ENCODE measurements at places on chromosomes 3 and 15.

- DNase-seq: no peak
These were observed 11.2 kb downstream of the ZXDC start for GRCh38 chr3:126464494-126464893.

- DNase-seq: no peak
These were observed 150.2 kb downstream of the TP63 start for GRCh38 chr3:189781415-189781814.

- no peak for DNase-seq
These were observed 143.2 kb upstream of the PRR20G start for GRCh38 chr3:127431066-127431465.

- DNase-seq: no peak
These were observed at the start of gene ANKRD34C for GRCh38 chr15:79282371-79283251. TSS of gene ANKRD34C (plus strand) at chr15:79282722. CDS start at chr15:79293285, 10,563 bp downstream.

DNA sequence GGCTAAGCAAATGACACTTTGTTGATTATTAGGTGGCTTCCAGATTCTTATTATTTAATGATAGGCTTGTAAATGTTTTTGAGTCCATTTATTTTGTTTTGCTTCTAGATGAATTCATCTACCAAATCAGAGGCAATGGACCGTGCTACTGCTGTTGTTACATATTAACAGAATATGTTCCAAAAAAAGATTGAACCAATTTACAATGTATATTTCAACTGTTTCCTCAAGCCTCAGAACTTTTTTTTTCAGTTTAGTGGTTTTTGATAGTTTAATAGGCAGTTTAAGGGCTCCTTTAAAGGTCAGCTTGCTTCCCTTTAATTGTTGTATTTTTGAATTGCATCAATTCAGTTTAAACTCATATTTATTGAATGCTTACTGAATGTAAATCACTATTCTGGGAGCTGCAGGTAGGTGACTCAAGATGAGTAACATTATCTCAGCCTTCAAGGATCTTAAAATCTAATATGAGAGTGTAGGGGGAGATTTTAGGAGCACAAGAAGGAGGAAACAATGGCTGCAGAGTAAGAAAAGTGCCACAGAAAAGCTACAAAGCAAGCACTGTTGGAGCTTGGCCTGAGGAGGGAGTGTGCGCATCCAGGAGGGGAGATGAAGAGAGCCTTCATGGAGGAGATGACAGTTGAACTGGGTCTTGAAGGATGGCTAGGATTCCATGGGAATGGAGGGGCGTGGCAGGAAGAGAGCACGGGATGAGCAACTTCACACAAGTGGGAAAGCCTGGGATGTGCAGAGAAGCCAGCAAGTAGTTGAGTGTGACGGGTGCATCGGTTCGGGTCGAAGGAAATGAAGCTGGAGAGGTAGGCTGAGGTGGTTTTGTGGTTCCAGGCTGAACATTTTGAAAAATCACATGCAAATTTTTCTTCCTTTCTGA, 14.7 kb downstream of the MAP2K1 start:
- DNase-seq: no peak

DNA sequence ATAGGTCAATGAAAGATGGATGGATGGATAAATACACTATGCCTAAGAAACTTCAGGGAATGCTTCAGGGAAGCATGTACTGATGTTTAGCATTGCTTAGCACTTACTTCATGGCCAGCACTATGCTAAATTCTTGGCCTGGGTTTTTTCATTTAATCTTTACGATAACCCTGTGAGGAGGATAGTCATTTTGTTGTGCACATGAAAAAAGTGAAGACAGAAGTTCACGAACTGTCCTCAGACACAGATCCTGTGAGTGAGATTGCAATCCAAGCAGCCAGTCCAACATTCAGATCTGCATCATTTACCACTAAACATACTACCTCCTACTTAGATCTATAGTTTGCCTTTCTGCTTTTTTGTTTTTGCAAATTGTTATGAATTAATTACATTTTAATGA, 510.8 kb upstream of the AGTR1 start:
- DNase-seq: no peak

DNA sequence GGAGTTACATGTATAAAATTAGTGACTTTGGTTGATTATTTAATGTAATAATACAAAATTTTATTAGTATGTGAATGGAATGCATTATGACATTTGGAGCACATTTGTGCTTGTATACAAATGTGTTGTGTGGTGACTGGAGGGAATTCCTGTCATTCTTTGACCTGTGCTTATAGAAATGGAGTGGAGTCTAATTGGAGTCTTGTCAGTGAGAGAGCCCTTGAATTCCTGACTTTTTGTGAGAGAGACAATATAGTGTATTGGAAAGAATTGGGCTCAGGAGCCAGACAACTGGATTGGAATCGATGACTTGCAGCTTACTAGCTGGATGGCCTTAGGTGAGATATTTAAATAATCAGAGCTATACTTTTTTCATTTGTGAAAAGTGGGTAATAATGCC, 9.4 kb downstream of the TCF12 start:
- DNase-seq: no peak

DNA sequence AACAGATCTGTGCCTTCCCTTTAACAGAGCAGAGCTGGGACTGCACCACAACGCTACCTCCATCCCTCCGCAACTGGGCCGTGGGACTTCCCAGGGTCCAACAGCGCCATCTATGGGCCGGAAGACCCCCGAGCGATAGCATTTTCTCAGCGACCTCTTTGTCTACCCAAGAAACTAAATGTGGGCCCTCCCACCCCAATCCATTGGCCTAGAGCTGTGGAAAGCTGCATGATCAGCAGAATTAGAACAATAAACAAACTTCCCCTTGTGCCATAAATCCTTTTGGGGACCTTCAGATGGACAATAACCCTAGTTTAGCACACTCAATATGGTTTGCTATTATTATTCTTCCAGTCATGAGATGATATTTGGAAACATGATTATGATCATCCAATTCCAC, 74.8 kb upstream of the NTRK3 start:
- no peak for DNase-seq

- DNase-seq: no peak
These were observed 108.2 kb upstream of the KBTBD8 start for GRCh38 chr3:66889750-66890494.

DNA sequence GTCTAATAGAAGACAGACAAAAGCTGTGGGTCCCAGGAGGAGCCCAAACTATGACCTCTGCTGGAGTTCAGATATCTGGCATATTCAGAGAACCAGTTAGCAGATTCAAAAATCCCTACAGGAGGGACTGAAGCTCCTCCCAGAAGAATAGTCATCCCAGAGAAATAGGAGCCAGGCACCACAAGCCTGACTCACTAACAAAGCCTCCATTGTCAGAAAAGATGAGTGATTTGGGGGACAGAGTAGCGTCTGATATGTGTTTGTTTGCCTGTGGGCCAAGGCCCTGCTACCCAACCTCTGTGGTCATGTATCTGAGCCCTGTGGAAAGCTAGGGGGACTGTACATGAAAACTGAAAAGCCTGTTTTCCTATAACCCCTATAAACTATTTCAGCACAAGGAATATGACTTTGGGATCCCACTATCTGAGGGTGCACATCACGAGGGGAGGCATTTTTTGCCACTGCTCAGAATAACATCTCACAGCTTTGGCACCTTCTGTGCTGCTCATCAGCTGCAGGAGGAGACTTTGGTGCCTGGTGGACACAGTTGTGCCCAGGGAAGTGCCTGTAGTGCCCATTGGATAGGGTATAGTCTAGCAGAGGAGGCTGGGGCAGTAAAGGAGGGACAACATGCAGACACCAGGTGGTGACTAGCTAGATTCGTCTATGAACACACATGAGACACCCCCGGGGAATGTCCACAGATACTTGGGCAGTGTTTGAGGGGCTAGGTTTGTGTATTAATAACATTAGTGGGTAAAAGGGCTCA, 9.7 kb upstream of the LARP6 start:
- no peak for DNase-seq

DNA sequence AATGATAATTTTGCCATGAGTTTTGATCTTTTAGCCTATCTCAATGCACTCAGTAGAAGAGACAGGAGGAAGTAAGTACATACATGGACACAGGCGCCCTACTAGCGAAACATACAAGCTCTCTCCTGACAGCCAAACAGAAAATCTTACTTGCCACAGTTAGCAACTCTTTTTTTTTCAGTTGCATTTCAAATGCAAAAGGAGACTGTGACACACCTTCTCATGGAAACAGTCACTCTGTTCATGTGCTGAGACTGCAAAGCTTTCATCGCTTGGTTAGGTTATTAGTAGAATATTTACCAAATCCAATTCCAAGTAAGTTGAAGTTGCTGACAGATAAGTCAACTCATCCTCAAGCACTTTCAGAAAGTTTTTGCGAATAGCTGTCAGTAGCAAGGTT, 223.3 kb downstream of the FOXP1 start:
- no peak for DNase-seq

- DNase-seq: no peak
These were observed 523.6 kb downstream of the OCA2 start for GRCh38 chr15:27575521-27575920.

DNA sequence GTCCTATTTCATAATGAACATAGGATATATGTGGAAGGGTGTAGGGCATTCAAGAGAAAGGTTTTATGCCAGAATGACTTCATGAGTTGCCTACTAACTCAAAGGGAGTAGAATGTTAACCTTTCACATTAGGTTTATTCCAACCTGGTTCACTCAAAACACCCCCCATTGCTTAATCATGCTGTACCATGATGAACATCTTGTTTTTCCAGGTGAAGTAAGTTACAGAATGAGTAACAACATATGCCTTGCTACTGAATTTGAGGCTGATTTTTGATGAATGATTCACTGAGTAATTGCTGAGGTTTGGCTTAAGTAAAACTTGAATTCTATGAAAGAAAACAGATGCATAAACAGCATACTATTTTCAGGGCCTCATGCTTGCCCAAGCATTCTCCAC, 5.9 kb upstream of the CLDN16 start:
- no peak for DNase-seq

GRCh38 chr3:41190509-41191284, 8.6 kb upstream of the CTNNB1 start:
- no peak for DNase-seq

GRCh38 chr3:45258317-45258716, 32.2 kb upstream of the TMEM158 start:
- DNase-seq: no peak

- DNase-seq: no peak
These were observed 600.4 kb downstream of the GRM7 start for GRCh38 chr3:7461202-7461825.

DNA sequence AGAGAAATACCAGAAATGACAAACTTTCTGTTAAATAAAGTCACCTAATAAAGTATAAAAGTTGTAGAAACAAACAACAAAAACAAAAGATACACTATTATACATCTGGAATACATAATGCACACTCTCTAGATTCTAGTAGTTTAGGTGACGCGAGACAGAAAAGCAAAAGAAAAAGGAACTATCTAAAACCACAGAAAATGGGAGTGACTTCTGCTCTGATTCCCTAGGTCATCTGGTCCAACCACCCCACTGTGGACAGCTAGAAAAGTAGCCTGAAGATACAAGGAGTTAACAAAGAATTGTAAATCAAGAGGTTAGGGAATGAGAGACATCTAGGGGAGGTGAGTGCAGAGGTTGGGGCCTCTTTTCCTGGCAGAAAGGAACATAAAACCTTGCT, 39.1 kb downstream of the DHX36 start:
- no peak for DNase-seq

DNA sequence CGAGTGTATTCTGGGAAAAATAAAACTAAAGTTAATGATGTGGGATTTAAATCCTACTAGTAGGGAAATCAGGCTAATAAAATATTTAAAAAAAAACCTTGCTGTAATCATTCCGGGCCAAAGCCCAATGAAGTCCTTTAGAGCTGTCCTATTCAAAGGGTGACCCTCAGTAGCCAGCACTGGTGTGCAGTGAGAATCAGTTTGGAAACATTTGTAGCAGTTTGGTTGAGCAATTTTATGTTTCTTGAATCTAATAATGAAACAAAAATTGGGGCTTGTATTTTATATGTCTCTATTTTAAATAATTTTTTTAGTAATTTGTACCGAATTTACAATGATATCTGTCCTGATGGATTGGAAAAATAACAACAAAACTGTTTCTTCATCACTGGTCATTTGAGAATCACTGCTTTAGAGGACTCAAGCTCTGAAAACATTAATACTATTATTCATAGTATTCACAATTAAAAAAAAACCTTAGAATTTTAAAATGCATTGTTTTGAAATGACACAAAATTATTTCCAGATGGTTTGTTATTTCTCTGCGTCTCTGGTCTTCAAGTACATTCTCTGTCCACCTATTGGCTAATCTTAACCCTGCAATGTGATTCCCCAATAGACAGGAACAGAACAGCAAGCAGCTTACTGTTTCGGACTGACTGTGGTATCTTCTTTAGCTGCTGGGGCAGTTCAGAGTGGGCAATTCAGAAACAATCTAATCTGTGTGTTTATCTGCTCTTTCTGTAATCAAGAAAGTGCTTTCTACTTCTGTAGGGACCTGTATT, 71.2 kb downstream of the OTOL1 start:
- no peak for DNase-seq

- no peak for DNase-seq
These were observed 37.6 kb downstream of the OSTN start for GRCh38 chr3:191236646-191237045.

All from stimulated activated CD8-positive, alpha-beta memory T cell treated with anti-CD3 and anti-CD28 coated beads, Interleukin-15, amount 100 ng/mL, for 4 hours (primary cell).